Mesendoderm (in vitro differentiated cells): ENCODE measurements at places on chromosomes 2 and 18.
A peak's percentile ranks its signal among the peaks of the same experiment; 100 is the strongest.

GRCh38 chr2:65431421-65432226 is 775 bp downstream of the SPRED2 start:
- peak; percentile 62 for DNase-seq

DNA sequence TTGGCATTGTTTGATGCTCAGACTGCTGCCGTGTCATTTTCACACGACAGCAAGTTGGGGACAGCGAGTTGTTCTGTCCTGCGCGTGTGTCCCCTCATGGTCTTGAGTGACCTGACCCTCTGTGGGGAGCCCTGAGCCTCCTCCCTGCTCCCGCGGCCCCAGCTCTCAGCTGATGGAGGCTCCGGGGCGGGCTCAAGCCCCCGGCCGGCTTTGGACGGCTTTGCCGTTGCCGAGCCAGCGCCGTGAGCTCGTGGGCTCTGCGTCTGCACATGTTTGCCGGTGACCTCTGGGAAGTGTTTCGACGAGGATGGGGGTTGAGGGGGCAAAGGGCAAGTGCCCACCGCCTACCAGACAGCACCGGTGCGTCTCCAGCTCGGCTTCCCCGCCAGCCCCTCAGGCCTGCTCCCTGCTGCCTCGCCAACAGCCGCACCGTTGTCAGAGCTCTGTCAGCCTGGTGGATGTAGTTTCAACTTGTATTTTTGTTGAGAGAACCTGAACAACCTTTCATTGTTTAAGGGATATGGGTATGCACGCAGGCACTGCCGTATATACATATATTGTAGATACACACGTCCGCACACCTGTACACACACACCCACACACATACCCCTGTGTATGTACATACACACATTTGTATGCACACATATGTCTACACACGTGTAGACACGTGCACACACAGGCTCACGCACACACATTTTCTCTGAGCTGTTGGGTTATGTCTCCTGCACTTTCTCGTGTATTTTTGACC is 13.7 kb downstream of the PDCD1 start:
- DNase-seq = no peak

GRCh38 chr2:113085542-113085941 is 17.8 kb downstream of the IL1F10 start:
- DNase-seq = no peak

GRCh38 chr18:69998523-69998987 is 50.9 kb upstream of the CD226 start:
- DNase-seq = no peak

GRCh38 chr2:30747206-30747605 is 60.0 kb downstream of the CAPN13 start:
- no peak for DNase-seq

DNA sequence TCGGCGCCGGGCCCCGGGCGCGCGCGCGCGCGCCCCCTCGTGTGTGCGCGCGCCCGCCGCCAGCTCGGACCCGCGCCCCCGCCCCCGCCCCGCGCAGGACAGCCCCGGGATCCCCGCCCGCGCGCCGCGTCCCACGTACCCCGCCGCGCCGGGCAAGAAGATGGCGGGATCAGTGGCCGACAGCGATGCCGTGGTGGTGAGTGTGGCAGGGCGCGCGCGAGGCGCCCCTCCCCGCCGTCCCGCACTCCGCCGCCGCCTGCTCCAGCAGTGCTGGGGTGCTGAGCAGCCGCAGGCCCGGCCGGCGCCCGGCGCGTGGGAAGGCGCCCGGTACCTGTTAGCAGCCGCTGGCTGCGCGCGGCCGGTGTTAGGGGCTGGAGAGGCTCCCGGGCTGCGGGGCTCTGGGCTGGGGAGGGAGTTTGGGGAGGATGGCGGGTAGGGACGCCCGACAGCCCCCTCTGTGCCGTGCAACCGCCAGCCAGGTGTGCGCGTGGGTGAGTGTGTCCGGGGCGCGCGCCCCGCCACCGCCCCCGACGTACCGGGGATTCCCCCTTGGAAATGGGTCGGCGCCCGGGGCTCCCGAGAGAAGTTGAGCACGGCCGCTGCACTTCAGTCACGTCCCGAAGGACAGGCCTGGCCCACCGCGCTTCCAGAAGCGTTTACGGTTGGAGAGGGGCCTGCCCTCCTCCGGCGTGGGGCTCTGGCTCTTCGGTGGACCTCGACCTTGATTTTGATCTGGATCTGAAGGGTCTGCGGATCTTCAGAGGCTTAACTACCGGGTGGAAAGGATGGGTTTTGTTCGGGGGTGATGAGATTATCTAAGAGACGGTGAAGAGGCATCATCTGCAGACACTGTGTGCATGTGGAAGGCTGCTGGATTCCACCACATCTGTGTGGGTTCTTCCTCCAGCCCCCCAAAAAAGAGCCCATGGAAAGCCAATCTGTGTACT is 697 bp downstream of the LGALSL start:
- DNase-seq = peak; percentile 60

- no peak for DNase-seq
These were observed 173.1 kb downstream of the PTH2R start for GRCh38 chr2:208579678-208580077.

GRCh38 chr2:230991598-230991997 is 4.3 kb upstream of the SPATA3 start:
- no peak for DNase-seq

DNA sequence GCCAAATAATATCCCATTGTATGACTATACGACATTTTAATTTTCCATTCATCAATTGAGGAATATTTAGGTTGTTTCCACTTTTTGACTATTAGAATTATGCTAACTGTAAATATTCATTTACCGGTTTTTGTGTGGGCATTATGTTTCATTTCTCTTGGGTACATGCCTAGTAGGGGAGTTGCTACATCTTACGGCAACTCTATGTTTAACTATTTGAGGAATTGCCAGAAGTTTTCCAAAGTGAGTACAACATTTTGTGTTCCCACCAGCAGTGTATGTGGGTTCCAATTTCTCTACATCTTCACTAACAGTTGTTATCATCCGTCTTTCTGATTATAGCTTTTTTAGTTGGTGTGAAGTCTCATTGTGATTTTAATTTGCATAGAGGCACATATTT is 1.6 kb upstream of the KDSR start:
- DNase-seq = no peak

DNA sequence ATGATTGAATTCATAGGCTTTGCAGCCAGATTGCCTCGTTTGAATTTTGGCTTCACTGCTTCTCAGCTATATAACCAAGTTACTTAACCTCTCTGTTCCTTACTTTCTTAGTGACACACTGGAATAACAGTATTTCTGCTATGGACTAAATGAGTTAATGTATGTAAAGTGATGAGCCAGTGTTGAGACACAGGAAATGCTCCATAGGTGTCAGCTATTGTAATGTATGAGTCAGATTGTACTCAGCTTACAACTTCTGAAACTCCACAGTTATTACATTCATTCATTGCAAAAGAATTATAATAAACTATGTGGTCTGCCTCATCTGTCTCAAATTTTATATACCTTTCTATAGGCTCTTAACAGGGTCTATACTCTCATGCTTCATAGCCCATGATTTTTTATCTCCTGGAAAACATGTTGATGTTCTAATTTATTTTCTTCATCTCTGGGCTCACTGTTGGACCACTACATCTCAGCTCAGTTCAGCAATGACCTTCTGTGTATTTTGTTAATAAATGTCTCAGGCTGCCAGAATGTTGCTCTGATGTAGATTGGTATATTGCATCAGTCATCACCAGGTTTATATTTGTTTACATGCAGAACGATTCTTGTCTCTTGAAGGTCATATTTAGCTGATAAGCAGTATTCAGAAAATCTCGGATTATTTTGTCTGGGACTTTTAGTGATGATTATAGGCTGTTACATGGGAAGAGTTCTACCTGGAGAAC is 76.2 kb downstream of the MAP3K20 start:
- DNase-seq = no peak

GRCh38 chr2:240112914-240113690 is 23.0 kb downstream of the COPS9 start:
- peak; percentile 11 for DNase-seq

- DNase-seq = no peak
These were observed 130.6 kb downstream of the SPOPL start for GRCh38 chr2:138632066-138632620.

DNA sequence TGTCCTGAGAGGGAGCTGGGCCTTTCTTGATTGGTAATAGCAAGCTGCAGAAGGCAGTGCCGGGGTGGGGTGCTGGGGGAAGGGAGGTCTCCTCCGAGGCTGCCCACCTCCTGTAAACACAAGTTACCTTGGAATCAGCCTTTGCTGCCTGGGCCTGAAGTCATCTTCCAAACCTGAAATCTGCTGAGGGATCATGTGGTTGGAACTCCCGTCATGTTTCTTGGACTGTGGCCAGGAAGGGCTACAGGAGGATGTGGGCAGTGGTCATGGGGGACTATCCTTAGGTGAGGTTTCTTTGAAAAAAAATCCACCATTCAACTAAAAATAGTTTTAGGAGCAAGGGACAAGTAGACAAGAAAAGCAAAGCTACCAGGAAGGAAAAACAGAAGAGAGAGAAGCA is 74.2 kb downstream of the CDK15 start:
- no peak for DNase-seq

- DNase-seq = no peak
These were observed 25.8 kb downstream of the PARD3B start for GRCh38 chr2:204571041-204571440.

DNA sequence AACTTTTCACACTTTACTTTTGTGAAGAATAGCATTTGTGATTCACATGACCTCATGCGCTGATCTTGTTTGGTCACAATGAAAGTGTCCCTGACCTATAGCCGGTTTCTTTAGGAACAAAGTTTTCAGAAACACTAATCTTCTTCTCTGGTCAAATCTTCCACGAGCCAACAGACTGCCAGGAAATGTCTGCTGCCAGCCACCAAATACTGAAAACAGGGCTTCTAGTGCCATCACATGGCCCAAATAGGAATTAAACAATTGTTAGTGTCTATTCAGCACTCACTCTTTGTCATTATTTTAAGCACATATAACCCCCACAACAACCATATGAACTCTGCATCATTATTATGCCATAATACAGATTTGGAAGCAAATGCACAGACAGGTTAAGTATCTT is 286.5 kb upstream of the SYT4 start:
- peak; percentile 76 for DNase-seq

DNA sequence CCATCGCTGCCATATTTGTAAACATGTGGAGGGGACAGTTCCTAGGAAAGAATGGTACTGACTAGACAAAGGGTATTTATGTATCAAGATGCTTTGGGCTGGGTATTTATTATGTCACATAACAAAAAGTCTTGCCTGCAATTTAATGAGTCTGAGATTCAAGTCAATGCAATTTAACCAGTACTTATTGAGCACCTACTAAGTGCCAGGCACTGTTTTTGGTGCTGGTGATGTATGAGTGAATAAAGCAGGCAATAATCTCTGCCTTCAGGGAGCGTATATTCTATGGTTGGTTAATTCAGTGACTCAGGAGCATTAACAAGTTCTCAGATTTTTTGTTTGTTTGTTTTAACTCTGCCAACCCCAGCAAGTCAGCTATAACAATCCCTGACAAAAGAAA is 24.6 kb upstream of the ACVR1 start:
- DNase-seq = no peak

DNA sequence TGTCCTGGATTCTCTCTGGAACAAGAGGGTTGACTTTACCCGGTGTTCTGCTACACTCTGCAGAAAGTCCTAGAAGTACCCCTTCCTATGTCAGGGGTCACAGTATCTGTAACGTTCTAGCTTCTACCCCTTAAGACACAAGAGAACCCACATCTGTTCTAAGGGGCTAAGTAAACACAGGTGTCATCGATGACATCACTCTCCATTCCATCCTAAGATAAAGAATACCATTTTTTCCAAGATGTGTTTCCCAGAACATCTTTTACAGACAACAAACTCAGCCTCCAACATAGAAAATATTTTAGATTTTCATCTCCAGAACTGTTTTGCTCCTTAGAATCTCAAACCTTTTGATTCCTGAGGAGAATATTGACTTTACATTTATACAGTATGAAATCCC is 239.1 kb downstream of the TRIB2 start:
- no peak for DNase-seq

DNA sequence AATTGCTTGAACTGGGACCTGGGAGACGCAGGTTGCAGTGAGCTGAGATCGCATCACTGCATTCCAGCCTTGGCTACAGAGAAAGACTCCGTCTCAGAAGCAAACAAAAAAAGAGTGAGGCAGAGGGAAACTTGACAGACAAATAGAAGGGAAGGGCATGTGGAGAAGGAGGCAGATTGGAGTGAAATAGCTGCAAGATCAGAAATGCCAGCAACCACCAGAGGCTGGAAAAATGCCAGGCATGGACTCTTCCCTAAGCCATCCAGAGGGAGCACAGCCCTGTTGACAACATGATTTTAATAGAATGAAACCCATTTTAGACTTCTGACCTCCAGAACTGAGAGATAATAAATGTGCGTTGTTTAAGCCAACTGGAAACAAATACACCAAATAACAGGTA is 447.2 kb upstream of the SPHKAP start:
- DNase-seq = no peak
